A172 (cell line): ENCODE measurements at places on chromosomes 11 and 22.

GRCh38 chr22:49323751-49324415 lies 503.8 kb downstream of the BRD1 start:
- no peak for DNase-seq

- DNase-seq = no peak
Observed at GRCh38 chr11:131944736-131945135, 574.3 kb downstream of the NTM start.

DNA sequence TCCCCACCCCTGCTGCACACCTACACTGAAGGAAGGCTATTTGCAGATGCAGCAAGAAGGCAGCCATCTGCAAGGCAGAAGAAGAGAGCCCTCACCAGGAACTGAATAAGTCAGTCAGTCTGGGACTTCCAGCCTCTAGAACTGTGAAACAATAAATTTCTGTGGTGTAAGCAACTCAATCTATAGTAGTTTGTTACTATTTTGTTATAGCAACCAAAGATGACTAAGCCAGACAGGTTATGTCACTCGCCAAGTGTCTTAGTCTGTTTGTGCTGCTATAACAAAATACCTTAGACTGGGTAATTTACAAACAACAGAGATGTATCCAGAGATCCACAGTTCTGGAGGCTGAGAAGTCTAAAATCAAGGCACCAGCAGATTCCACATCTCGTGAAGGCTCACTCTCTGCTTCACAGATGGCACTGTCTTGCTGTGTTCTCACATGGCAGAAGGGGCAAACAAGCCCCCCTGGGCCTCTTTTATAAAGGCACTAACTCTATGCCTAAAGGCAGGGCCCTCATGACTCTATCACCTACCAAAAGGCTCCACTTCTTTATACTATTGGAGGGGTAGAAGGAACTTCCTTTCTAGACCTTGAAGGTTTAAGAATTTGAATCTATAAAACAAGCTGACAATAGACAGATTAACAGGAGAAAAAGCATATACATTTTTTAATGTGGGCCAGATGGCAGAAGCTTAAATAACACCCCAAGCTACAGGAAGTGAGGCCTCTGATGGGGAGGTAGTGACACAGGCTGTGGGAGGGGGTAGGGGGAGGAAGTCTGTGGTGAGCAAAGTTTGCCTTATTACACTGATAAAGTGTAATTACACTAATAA lies 12.3 kb downstream of the APOL6 start:
- DNase-seq = no peak

DNA sequence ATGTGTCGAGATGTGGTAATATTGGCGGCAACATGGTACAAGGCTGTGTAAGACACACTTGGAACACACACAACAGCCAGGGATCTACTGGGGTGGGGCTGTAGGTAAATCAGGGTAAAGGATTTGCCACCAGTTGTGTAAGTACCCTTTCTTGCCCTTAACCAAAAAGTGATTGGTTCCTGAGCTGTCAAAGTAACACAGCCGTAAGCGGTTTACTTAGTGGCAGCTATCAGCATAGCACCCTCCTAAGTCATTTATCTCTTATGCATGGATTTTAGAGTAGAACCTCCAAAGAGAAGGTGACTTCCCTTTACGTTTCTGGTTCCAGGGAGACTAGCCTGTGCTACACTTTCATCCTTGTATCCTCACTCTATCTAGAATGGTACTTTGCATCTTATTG lies 57.2 kb downstream of the SPECC1L start:
- DNase-seq = no peak

DNA sequence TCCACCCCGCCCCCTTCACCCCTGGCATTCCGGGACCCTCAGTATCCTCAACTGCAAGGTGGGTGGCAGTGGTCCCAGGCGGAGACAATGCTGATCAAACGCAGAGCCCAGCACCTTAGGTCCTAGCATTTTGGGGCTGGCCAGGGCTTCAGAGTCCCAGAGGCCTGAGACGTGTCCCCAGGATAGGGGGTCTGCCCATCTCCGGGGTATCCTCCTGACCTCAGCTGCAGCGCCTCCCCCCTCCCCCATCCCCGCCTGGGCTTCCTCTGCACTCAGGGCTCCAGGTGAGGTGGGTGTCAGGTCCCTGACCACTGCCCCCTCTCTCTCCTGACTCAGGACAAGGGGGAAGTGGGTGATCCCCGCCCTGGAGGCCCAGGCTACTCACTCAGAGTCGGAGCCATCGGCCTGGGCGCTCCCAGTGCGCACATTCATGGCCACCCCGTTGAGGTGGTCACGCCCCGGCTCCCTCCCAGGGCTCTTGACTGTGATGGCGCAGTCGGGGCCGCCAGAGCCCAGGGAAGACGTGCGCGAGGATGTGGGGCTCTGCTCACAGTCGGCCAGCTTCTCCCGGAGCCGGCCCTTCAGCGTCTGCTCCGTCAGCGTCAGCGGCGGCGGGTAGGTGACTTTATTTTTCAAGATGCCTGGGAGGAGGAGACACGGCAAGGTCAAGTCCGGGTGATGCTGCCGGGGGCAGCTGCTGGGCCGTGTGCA lies 28.3 kb downstream of the TRMU start:
- DNase-seq = no peak
